CD4-positive, alpha-beta T cell (primary cell): ENCODE measurements at places on chromosomes 6 and 20.

GRCh38 chr6:7238900-7239589 is 74.0 kb downstream of the SSR1 start:
- peak; percentile 81 for DNase-seq

DNA sequence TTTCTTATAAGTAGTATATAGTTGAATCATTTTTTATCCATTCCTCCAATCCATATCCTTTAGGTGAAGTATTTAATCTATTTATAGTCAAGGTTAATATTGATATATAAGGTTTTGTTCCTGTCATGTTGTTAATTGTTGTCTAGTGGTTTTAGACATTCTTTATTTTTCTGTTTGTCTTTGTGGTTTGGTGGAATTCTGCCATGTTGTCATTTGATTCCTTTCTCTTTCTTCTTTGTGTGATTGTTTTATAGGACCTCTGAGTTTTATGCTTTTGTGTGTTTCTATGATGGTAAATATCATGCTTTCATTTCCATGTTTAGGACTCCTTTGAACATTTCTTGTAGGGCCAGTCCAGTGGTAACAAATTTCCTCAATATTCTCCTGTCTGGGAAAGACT is 450.3 kb upstream of the BTBD3 start:
- no peak for DNase-seq

GRCh38 chr6:116072368-116072767 is 11.7 kb upstream of the FRK start:
- no peak for DNase-seq

DNA sequence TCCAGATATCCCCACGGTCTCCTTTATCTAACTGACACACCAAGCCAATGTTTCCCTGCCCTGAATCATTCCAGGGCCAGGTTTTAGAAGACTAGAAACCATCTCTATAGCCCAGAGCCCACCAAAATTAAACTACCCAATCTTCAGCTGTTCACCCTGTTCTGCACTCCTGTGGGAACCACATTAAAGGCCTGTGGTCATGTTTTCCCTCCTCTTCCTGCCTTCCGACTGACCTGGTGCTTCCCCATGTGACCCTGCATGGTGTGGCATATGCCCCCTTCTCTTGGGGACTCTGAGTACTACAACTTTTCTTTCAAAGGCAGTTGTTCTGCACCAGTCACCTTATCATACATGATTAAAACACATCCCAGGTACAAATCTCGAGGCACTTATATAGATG is 155.0 kb downstream of the TMEM200A start:
- no peak for DNase-seq

GRCh38 chr6:152301021-152301764 is 336.0 kb downstream of the SYNE1 start:
- DNase-seq: no peak

- DNase-seq: peak; percentile 62
Measured at GRCh38 chr6:33417128-33417902, 592 bp downstream of the CUTA start.

DNA sequence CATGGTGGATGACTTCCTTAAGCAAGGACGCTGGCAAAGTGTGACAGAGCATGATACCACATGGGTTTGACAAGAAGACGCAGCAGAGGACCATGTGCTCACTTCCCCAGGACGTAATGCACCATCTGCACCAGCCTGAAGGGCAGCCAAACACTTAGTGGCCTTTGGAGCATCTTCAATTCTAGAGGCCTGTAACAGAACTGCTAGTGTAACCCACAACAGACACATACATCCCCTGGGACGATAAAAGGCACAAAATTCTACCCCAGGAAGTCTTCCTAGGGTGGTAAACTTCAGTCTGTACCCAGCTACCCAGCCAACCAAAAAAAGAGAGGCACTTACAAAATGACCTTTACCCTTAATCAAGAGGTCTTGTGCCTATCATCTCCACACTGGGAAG is 9.2 kb upstream of the CPNE1 start:
- no peak for DNase-seq

GRCh38 chr6:72865467-72865866 is 243.6 kb downstream of the KCNQ5 start:
- DNase-seq: no peak

DNA sequence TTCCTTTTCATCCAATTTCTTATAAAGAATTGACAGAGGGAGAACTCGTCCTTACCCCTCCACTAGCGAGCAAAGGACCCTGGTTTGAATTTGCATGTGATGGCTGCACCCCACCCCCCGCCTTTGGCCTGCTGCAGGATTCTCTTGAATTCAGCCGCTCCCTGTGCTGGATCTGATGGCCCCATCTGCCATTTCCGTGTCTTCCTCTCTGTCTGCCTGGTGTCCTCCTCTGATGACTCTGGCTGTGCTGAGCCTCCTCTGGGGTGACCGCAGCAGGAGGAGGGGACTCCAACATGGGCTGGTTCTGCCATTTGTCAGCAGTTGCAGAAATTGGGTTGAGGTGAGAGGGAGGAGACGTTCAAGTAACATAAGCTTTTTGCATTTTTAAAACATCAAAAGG is 188.8 kb downstream of the DLL1 start:
- DNase-seq: no peak

DNA sequence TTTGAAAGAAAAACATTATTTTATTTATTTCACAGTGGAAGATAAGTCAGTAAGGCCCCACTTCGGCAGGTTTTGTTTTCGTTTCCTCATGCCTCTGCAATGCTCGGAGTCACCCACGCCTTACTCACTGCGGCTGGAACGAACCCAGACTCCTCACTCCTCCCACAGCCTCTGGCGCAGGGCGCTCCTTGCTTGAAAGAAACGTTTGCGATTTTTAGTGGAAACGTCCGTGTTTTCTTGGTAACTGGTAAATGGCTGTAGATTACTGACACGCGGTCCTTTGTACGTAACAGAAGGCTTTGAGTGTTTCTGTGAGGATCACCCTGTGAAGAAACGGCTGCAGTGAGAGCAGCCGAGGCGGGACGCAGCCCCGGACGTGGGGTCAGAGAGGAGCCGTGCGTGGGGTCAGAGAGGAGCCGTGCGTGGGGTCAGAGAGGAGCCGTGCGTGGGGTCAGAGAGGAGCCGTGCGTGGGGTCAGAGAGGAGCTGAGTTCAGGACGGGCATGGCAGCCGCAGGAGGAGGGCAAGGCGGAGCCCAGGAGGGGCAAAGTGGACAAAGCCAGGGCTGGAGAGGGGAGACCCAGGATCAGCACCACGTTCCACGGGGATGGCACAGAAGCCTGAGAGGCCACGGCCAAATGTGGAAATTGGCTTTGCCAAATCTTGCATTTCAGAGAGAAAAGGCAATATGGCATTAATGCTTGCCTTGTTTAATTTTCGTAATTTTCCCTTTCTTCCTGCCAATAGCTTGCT is 198.6 kb upstream of the THBS2 start:
- no peak for DNase-seq

DNA sequence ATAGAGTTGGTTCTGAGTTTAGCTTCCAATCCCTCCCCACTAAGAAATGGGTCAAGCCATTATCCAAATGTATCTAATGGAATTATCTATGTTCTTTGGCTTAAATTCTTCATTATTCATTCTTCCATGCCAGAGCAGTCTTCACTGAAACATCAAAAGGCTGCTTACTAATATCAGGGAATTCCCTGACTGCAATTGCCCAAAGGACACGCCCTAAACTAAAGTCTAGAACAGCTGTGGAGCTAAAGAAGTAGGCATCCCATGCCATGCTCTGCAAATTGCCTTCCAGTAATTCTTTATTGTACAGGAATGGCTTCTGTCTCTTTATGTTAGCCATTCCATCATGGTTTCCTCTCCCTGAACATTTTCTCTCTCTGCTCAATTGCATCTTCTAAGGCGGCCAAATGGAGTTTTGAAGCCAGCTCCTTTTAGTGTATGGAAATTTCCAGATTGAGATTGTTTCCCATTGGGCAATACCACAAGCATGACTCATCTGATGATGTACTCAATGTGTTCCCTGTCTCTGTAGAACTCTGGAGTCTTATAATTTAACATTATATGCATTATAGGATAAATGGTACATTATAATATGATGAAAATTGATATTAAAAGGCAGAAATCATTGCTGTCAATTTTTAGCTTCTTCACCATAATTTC is 28.8 kb upstream of the TSHZ2 start:
- DNase-seq: no peak

DNA sequence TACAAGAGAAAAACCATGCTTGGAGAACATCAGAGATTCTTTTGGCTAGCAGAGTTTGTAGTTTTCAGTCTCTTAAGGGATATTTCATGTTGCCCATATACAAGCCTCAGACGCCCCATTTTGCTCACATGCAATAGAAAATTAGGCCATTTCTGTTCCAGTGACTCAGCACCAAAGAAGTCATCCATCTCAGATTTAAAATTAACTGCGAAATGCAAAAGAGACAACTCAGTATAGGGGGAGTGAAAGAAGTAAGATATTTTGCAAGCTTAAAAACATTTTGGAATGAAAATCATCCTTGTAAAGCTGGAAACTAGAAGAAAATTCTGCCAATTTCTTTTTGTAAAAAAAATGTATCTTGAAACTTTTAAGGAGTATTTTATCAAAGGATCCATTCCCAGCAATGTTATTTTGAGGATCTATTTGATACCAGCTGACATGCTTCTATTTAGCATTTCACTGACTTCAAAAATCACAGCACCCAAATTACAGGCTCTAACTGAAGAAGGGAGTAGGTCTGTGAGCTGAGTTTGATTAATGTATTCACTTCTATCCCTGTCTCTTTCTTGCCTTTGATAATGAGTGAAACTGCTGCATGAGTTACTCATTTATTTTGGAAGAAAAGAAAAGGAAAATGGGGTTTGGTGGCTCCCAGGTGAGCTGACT is 223.7 kb upstream of the SULF2 start:
- DNase-seq: no peak

DNA sequence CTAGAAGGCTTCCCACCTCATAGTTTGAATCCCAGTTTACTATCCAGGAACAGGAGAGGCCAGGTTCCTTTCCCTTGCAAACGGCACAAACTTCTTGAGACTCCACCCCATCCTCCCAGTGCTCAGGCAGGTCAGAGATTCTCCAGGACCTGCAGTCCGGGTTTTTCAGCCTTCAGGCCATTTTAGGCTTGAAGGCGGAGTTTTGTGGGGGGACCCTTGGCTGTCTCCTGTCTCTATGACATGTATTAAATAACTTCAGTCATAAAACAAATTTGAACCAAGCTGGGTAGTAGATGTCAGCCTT is 230.1 kb downstream of the NFATC2 start:
- DNase-seq: no peak

GRCh38 chr6:79193971-79194370 is 40.5 kb downstream of the HMGN3 start:
- DNase-seq: no peak

DNA sequence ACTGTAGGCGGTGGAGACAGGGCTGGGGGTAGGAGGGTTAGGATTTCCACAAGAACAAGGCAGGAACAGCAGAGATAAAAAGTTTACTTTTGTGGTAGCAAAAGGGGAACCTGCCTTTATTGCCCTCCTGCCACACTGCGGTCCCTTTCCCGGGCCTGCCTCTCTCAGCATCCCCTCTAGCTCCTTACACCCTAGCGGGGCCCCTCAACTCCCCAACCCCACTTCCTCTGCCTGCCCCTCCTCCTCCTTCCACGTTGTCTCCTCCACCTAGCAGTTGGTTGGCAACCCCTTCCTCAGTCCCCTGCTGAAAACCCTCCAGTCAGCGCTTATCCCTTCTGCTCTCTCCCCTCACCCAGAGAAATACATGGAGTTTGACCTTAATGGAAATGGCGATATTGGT is 714 bp downstream of the AIF1 start:
- no peak for DNase-seq

DNA sequence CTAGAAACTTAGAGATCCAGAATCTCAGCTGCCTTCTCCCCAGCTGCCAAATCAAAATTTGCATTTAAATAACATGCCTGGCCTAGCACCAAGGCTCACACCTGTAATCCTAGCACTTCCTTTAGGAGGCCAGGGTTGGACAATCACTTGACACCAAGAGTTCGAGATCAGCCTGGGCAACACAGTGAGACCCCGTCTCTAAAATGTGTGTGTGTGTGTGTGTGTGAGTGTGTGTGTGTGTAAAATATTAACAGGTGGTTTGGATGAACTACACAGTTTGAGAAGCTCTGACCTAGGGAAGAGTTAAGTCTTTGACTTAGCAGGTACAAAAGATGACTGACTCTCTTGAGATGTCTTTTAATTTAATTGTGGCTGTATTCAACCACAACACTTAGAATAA is 20.2 kb upstream of the CD2AP start:
- no peak for DNase-seq

DNA sequence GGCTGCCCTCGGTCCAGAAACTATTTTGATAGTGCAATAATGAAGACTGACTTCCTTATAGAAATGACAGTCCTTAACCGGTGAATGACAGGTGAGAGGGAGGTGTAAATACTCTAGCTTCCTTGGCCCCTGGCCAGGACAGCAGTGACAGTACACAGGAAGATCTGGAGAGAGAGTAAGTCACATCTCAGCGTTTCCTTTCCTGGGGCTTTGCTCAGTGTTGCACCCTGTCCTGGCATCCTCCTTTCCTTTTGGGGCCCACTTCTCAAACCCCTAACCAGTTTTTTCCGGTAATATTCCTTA is 336.9 kb downstream of the CD83 start:
- peak; percentile 45 for DNase-seq

GRCh38 chr6:77463861-77464494 is 687 bp upstream of the HTR1B start:
- DNase-seq: no peak

GRCh38 chr6:34247481-34248197 is 1.2 kb downstream of the SMIM29 start:
- no peak for DNase-seq

- no peak for DNase-seq
Measured at GRCh38 chr20:36462440-36463211, 78.7 kb upstream of the MYL9 start.

- peak; percentile 33 for DNase-seq
Measured at GRCh38 chr20:53402233-53403005, 191.2 kb downstream of the ZNF217 start.

GRCh38 chr20:23366384-23366783 is 4.4 kb downstream of the GZF1 start:
- DNase-seq: no peak

- DNase-seq: no peak
Measured at GRCh38 chr6:122704066-122704465, 75.5 kb upstream of the FABP7 start.

DNA sequence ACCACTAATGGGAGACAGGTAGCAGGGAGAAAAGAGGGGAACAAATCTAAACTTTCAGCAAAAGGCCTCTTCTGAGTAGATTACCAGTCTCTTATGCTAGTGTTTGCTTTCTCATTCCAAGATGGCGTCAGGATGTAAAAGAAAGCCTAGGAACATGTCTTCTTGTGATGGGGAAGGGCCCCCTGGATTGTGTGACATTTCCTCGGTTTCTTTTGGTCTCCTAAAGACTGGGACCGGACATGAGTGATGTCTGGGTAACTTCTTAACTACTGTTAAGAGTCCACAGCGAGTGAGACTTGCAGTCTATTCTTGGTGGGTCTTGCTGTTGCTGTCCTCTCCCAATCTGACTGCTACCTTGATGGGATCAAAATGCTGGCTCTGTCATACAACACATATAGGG is 60.3 kb downstream of the ADGRB3 start:
- no peak for DNase-seq

DNA sequence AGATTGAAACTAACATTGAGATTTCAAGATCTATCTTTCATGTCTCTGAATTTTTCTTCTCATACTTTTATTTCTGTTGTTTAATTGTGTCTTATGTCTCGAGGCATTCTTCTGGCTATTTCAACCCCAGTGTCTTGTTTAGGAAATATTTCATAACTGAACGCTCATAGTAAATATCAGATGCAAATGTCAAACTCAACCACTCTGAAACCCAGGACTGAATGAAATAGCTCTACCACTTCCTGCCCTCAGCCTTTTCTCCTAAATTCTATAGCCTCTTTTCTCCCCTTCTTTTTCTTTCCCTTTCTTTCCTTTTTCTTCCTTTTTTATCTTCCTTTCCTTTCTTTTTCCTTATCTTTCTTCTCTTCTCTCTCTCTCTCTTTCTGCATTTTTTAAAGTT is 7.7 kb downstream of the ISM1 start:
- DNase-seq: no peak
